Caco-2 (cell line): ENCODE measurements at places on chromosomes 13 and 19. TPM values are rescaled to one million over a fixed set of nuclear protein-coding genes. Genes with fewer than 3 reads are reported as not detected.

GRCh38 chr13:45162194-45162593, 38.7 kb downstream of the KCTD4 start:
- no peak for DNase-seq

DNA sequence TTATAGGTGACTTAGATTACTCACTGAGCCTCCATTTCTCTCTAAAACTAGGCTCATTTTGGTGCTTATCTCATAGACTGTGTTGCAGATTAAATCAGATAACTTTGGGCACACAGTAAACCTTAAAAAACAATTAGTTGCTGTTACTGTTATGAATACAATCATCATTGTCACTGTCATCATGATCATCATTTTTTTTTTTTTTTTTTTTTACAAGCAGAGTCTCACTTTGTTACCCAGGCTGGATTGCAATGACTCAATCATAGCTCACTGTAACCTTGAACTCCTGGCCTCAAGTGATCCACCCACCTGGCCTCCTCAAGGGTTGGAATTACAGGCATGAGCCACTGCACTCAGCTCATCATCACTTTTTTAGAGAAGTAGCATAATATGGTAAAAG, 60.0 kb downstream of the VWA8 start:
- DNase-seq = no peak

- peak; percentile 89 for DNase-seq
Observed at GRCh38 chr19:51338563-51339312, 3.2 kb downstream of the VSIG10L start.

DNA sequence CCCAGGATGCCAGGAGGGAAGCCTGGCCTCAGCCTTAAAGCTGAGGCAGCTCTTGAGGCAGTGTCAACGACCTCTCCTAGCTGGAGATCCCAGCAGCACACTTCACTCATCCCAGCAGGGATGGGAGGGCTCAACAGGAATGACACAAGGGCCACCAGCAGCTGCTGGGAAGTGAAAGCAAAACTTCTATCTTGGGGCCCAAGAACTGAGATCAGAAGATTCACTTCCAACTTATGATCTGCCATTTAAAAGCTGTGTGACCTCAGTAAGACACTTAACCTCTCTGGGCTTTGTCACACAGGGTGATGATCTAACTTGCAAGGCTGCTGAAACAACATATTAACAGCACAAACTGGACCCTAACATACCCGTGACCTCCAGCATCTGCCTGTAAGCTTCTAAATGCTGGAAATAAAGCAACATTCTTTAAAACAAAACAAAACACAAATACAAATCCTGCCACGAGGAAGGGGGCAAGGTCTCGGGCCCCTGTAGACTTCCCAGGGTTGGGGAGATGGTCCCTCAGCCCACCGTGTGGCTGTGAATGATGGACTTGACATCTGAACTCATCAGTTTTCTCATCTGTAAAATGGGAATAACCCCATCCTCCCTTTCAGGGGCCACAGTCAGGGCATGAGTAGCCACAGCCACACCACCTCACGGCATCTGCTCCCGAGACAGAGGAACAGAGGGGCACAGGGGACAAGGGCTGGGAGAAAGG, 22.7 kb downstream of the ELL start:
- no peak for DNase-seq

GRCh38 chr19:16303755-16304154, 20.9 kb upstream of the KLF2 start:
- DNase-seq = no peak

DNA sequence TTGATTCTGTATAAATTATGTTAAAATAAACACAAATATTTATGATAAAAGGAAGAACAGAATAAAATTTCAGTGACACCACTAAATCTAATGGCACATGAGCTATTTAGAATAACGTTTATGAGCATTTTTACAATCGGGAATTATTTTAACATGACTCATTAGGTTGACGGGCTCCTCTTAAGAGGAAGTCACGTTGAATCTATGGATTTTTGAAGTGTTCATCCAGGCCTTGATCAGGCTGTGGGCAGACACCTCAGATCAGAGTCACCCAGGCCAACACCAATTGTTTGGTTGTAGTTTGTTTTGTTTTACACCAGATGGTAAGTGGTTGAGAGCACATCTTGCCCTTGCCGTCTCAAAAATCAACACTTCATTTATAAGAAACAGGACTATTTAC, 257.8 kb downstream of the FOXO1 start:
- DNase-seq = no peak

GRCh38 chr13:48412881-48413351, at the start of gene LPAR6:
Gene LPAR6 (minus strand): TSS chr13:48413113. CDS start chr13:48412423, 690 bp downstream.
- DNase-seq = no peak

The SIAH3 gene
- not detected in 2 replicates for total RNA-seq

The MBD3L3 gene
- not detected in 2 replicates for total RNA-seq

The KIR3DL2 gene
- total RNA-seq = not detected in 2 replicates
